Nephron progenitor cell (in vitro differentiated cells): ENCODE measurements at places on chromosomes 12 and 14.

GRCh38 chr14:52106840-52107239 lies 38.0 kb upstream of the NID2 start:
- peaks cover 18% of the 10 kb centered on the region for H3K4me1 ChIP-seq
- no peaks in the 10 kb centered on the region for H3K36me3 ChIP-seq
- H3K27me3 ChIP-seq, result peaks cover 3% of the 10 kb centered on the region
- H3K4me3 ChIP-seq, result no peak overlapping the region

DNA sequence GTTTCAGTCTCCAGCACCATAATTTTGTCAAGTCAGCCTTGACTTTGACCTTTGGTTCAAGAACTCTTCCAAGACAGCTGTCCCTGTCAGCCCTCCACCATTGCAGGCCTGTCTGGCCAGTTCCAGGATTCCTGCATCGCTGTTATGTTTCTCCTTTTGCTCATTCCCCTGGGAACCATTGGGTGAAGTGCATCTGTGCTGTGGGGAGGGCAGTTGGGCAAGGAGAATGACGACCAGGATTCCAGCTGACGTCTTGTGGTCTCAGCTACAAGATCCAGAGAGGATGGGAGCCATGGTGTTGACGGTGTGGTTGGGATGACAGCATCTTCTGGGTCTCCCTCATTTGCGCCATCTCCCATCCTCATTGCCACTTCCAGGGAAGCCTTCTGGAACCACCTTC lies 45.9 kb upstream of the SLC24A4 start:
- H3K36me3 ChIP-seq, result no peaks in the 10 kb centered on the region
- H3K27ac ChIP-seq, result no peak overlapping the region
- H3K4me1 ChIP-seq, result peaks cover 9% of the 10 kb centered on the region
- H3K27me3 ChIP-seq, result peaks cover 32% of the 10 kb centered on the region
- DNase-seq, result no peak

DNA sequence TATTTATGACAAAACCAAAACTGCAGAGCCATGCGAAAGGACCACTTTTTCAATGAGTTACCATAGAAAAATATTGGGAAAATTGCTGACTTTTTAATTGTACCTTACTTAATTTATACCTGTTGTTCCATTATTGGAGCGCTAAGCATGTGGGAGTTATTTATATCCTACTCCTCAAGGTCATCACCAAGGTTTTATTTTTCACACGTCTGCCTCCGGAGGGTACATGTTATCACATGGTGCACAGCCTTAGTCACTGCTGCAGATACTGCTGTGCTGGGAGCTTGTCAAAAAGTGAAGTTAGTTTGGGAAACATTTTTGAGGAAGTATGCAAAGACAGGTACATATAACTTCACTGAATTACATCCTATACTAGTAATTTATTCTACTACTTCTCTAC lies 1444.3 kb downstream of the AACS start:
- no peak for DNase-seq
- H3K27me3 ChIP-seq, result peaks cover 10% of the 10 kb centered on the region
- no peaks in the 10 kb centered on the region for H3K36me3 ChIP-seq
- H3K27ac ChIP-seq, result no peak overlapping the region
- no peak overlapping the region for H3K4me3 ChIP-seq

DNA sequence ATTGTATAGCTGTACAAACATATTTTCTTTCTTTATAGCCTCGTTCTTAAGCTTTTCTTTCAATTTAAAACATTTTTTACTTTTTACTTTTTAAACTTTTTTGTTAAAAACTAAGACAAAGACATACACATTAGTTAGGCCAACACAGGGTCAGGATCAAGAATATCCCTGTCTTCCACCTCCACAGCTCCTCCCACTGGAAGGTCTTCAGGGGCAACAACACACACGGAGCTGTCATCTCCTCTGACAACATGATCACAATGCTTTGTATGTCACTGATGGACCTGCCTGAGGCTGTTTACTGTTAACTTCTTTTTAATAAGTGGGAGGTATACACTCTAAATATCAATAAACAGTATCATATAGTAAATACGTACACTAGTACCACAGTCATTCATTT lies 191.3 kb downstream of the SYT10 start:
- DNase-seq, result no peak
- no peak overlapping the region for H3K4me3 ChIP-seq
- H3K27me3 ChIP-seq, result no peaks in the 10 kb centered on the region
- no peak overlapping the region for H3K27ac ChIP-seq
- no peaks in the 10 kb centered on the region for H3K4me1 ChIP-seq

DNA sequence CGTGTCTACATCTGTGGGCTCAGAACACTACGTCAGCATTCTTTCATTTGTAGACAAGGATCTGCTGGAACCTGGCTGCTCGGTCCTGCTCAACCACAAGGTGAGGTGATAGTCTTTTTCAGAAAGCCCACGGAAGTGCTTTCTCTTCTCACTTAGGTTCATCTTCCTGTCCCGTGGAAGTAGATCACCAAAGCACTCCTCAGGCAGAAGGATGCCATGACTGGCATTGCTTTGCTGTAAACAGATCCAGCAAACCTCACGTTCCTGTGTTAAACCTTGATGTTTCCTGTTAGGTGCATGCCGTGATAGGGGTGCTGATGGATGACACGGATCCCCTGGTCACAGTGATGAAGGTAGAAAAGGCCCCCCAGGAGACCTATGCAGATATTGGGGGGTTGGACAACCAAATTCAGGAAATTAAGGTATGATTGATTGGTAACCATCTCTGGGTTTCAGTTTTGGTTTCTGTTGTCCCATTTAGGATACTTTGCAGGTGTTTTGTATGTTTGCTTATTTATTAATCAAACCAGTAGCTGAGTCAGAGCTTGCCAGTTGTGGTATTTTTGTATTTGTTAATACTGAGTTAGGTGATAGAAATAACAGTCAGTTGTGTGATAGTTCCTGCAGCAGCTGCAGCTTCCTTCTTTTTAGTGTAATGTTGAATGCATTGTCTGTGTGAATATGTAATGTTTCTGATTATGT lies 7.5 kb downstream of the PSMC1 start:
- DNase-seq, result no peak
- H3K27ac ChIP-seq, result no peak overlapping the region
- no peak overlapping the region for H3K4me3 ChIP-seq
- no peaks in the 10 kb centered on the region for H3K27me3 ChIP-seq

GRCh38 chr14:103524002-103524935 lies 1.6 kb upstream of the CKB start:
- H3K27me3 ChIP-seq, result peaks cover 18% of the 10 kb centered on the region
- H3K36me3 ChIP-seq, result peaks cover 8% of the 10 kb centered on the region
- H3K4me1 ChIP-seq, result peaks cover 65% of the 10 kb centered on the region
- H3K27ac ChIP-seq, result no peak overlapping the region
- no peak for DNase-seq
- peak overlapping the region; percentile 70 for H3K4me3 ChIP-seq

DNA sequence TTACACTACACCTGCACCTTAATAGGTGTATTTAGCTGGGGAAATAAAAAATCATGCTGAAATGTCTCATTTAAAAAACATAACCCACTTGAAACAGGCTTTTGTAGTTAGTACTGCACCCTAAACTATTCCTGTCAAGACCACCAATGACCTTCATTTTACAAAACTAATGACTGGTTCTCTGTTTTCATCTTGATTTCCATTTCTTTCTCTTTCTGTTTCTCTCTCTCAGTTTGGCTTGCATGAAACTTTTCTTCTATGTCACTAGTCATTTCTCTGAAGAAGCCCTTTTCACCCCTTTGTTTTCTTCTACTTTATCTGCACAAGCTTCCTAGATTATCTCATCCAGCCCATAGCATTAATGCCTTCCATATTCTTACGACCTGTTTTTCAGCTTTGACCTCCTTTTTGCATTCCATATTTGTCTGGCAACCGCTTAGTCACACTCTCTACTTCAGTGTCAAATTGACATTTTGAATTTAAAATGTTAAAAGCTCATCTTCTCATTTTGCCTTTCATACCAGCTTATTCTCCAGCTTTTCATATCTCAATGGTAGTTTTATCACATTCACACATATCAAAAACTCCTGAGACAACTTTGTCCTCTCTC lies 32.7 kb upstream of the KLRF1 start:
- peaks cover 5% of the 10 kb centered on the region for H3K27me3 ChIP-seq
- H3K4me1 ChIP-seq, result peaks cover 10% of the 10 kb centered on the region
- no peak overlapping the region for H3K27ac ChIP-seq

- no peak overlapping the region for H3K27ac ChIP-seq
- H3K4me3 ChIP-seq, result no peak overlapping the region
- peaks cover 5% of the 10 kb centered on the region for H3K36me3 ChIP-seq
- no peaks in the 10 kb centered on the region for H3K4me1 ChIP-seq
- peaks cover 8% of the 10 kb centered on the region for H3K27me3 ChIP-seq
- no peak for DNase-seq
Observed at GRCh38 chr14:32352631-32353030, 23.5 kb downstream of the AKAP6 start.

DNA sequence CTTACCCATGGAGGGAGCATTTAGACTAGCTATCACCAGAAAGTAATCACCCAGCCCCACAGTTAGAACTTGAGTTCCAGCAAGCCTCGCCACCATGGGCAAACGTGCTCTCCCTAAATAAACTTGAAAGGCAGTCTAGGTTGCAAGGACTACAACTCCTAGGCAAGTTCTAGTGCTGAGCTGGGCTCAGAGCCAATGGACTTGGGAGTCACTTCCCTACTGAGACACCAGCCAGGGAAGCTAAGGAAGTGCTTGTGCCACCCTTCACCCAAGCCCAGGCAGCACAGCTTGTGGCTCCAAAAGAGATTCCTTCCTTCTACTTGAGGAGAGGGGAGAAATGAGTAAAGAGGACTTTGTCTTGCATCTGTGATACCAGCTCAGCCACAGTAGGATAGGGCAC lies 57.9 kb downstream of the SLCO1A2 start:
- no peaks in the 10 kb centered on the region for H3K4me1 ChIP-seq
- no peak overlapping the region for H3K27ac ChIP-seq
- peaks cover 3% of the 10 kb centered on the region for H3K27me3 ChIP-seq
- no peak overlapping the region for H3K4me3 ChIP-seq
- no peaks in the 10 kb centered on the region for H3K36me3 ChIP-seq

GRCh38 chr14:77204459-77204771 lies 22.8 kb downstream of the TMEM63C start:
- peak overlapping the region; percentile 32 for H3K27ac ChIP-seq
- DNase-seq, result no peak
- H3K4me3 ChIP-seq, result no peak overlapping the region
- no peaks in the 10 kb centered on the region for H3K36me3 ChIP-seq
- peaks cover 18% of the 10 kb centered on the region for H3K4me1 ChIP-seq
- H3K27me3 ChIP-seq, result peaks cover 37% of the 10 kb centered on the region

DNA sequence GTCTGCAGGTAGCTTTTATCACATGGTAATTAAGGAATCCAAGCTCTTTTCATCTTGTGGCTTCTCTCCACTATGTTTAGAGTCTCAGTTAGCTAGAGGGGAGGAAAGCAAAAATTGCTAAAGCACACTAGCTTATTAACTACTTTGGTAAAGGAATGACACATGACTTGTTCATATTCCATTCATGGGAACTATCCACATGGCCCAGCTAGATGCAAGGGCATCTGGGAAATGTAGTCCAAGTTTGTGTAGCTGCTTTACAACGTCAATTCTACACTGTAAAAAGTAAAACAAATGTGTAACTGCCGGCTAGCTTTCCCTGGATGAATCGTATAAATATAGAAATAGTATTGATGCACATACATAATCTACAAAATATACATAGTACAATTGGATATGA lies 244.5 kb upstream of the LRFN5 start:
- no peaks in the 10 kb centered on the region for H3K27me3 ChIP-seq
- DNase-seq, result no peak
- H3K36me3 ChIP-seq, result no peaks in the 10 kb centered on the region
- H3K4me1 ChIP-seq, result no peaks in the 10 kb centered on the region
- no peak overlapping the region for H3K27ac ChIP-seq
- no peak overlapping the region for H3K4me3 ChIP-seq

DNA sequence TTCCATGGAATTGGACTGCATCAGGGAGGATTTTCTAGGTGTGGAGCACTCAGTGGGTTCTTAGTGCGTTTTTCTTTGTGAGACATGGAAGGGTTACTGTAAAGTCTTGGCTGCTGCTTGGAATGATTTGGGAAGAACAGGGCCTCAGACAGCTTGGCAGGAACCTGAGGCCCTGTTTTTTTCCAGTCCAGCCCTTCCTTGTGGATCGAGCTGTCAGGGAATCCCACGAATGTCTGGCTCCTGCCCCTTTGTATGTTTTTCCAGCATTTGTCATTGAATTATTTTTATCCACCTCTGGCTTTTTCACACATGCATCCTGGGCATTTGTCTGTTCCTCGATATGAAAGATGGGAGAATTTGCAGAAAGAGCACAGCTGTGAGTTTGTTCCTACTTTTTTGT lies 158.5 kb downstream of the TGFB3 start:
- DNase-seq, result no peak
- no peak overlapping the region for H3K27ac ChIP-seq
- H3K36me3 ChIP-seq, result peaks cover 33% of the 10 kb centered on the region
- no peak overlapping the region for H3K4me3 ChIP-seq
- peaks cover 25% of the 10 kb centered on the region for H3K4me1 ChIP-seq

DNA sequence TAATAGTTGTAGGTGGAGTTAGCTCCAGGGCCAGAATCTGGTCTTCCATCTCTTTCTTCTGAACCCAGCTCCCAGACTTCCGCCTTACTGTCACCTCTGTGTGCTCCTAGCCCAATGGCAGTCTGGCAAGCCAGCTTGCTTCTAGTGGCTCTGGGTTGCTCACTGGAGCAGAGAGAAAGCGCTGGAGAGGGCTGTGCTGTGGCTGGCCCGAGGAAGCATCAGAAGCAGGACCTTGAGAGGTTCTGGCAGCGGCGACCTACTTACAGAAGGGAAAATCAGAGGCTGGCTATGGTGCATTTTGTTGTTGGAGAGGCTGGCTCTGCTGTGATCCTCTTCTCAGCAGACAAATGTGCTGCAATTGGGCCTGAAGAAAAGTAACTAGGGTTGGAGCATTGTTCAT lies 28.6 kb downstream of the KCNA5 start:
- peaks cover 30% of the 10 kb centered on the region for H3K27me3 ChIP-seq
- no peak for DNase-seq
- H3K4me1 ChIP-seq, result peaks cover 14% of the 10 kb centered on the region
- no peak overlapping the region for H3K27ac ChIP-seq

DNA sequence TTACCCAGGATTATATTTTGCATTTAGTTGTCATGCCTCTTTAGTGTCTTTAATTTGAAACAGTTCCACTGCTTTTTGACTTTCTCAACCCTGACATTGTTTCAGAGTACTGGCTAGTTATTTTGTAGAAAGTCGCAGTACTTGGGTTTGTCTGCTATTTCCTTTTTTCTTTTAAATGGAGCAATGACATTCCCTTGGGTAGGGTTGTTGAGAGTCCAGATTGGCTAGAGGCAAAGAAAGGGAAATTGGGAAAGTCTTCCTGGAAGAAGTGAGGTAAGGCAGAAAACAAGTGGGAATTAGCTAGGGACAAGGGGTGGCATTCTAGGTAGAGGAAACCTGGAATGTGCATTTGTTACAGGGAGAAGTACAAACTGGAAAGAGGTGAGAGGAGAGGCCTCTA lies 245.9 kb downstream of the EMP1 start:
- H3K4me1 ChIP-seq, result no peaks in the 10 kb centered on the region
- H3K4me3 ChIP-seq, result no peak overlapping the region
- DNase-seq, result no peak
- no peaks in the 10 kb centered on the region for H3K36me3 ChIP-seq
- H3K27ac ChIP-seq, result no peak overlapping the region

GRCh38 chr12:98578392-98578791 lies 15.1 kb upstream of the SLC25A3 start:
- no peak overlapping the region for H3K4me3 ChIP-seq
- no peaks in the 10 kb centered on the region for H3K36me3 ChIP-seq
- H3K4me1 ChIP-seq, result peaks cover 7% of the 10 kb centered on the region
- DNase-seq, result no peak
- no peak overlapping the region for H3K27ac ChIP-seq

GRCh38 chr14:103427485-103428443 lies 42.5 kb downstream of the MARK3 start:
- H3K4me1 ChIP-seq, result peaks cover 11% of the 10 kb centered on the region
- no peak for DNase-seq
- peaks cover 40% of the 10 kb centered on the region for H3K36me3 ChIP-seq

- peaks cover 38% of the 10 kb centered on the region for H3K27me3 ChIP-seq
- peaks cover 5% of the 10 kb centered on the region for H3K4me1 ChIP-seq
Observed at GRCh38 chr12:31117203-31118011, 43.7 kb downstream of the DDX11 start.
